ENCODE measurements at places on chromosomes 3 and 15.

- no peak for DNase-seq
Observed at GRCh38 chr15:99728916-99729315, 4.3 kb downstream of the LYSMD4 start.

DNA sequence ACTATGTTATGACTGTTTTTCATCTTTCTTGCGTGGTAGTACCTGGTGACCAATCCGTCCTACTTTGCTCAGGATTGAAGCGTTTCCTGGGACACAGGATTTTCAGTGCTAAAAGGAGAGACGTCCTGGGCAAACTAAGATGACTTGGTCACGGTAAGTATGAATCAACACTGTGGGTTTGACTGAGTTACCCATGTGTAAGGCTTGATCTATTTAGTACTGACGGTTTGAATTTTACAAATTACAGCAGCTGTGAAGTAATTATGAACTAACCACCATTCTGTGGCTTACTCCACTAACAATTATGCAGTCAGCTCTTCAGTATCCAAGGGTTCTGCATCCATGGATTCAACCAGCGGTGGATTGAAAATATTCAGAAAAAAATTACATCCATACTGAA is 172.9 kb upstream of the FEZF2 start:
- no peak for DNase-seq

DNA sequence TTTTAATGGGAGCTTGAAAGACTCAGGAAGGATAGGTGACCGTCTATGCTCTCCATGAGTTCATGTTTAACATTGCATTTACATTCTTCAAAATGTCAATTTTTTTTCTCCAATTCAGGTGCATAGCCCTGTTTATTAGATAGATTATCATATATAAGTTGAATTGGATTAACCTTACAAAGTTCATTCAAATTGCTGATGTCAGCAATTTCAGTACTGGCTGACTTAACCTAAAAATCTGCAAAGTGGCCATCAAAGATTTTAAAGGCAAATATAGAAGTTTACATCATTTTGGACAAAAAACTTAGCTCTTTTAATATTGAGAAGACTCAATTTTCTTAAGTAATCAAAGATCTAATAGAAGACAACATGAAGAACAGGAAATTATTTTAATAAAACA is 57.8 kb downstream of the MINDY4B start:
- DNase-seq, result no peak

- DNase-seq, result no peak
Observed at GRCh38 chr3:30266524-30266923, 339.9 kb upstream of the TGFBR2 start.

GRCh38 chr3:73508330-73508954 is 116.3 kb downstream of the PDZRN3 start:
- DNase-seq, result peak; percentile 52

DNA sequence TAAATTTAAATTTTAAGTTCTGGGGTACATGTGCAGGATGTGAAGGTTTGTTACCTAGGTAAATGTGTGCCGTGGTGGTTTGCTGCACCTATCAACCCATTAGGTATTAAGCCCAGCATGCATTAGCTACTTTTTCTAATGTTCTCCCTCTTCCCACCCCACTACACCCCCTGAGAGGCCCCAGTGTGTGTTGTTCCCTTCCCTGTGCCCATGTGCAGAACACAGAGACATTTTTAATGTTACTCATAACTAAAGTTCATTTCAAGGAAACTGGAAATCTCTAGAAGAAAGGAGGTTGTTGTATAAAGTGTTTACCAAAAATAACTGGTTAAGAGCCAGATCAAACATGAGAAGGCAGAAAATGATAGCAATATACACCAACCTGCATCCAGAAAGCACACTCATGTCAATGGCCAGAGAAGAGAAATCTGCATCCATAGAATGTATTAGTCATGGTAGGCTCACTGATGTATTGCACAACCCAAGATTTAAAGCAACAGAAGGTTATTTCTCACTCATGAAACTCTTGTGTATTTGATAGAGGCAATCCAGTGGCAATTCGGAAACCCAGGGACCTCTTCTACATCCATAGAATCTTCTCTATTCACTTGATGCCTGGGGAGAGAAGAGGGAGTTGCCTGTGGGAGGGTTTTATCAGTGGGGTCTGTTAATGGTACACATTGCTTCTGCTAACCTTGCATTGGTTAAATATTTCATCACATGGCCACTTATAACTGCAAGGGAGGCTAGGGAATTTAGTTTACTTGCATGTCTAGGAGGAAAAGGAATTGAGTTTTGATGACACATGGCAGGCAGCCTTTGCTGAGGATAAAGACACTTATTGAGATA is 321.9 kb upstream of the RASGRP1 start:
- DNase-seq, result peak; percentile 26

GRCh38 chr3:46419816-46420215 is 12.8 kb downstream of the CCRL2 start:
- no peak for DNase-seq

DNA sequence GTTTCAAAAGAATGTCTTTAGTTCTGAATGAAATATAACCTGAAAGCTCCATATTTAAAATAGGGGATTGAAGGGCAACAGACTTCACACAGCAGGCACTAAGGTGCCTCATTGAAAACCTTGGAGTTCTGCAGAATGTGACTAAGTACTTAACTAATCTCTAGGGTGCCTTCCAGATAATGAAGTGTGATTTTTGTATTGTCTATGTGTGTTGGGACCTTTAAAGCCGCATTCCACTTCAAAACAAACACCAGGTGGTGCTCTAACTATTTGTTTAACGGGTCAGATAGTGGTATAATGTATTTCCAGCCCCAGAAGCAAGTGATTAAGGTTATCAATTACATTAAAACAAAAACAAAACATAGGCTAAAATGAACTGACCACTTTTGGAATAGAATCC is 28.0 kb downstream of the TFG start:
- DNase-seq, result peak; percentile 20

DNA sequence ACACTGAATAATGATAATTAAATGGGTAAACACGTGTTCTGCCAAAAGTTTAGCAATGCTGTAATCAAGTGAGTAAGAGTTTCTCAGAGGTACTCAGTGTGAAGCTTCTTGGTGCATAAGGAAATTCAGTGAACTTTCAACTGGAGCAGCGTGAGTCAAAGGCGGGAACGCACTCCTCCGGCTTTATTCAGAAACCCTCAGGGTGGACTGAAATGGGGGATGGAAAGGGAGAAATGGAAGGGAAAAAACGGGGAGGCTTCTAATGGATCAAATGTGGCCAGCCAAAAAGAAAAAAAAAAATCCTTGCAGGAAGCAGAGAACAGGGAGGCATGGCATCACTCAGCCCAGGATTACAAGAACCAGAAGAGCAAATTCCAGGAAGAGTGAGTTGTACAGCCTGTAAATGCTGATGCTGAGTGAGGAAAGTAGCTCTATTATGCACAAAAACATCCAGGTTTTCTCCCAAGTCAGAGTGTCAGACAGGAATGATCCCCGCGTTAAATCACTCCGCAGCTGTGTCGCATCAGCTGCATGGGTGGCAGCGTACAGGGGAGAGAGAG is 85.3 kb downstream of the ASB7 start:
- no peak for DNase-seq

DNA sequence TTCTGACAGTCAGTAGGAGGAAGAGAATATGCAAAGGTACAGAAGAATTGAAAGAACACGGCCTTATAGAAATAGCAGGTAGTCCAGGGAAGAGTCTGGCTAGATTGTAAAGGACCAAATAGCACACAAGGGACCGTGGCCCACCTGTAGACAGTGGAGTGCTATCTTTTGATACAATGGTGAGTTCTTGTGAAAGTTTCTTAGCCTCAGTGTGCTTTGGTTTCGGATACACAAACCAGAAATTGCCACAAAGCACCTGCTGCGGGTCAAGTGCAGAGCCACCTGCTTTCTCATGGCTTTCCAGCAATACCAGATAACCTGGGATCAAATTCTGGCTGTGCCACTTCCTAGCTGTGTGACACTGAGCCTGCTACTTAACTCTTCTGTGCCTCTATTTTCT is 36.6 kb upstream of the TUBGCP5 start:
- DNase-seq, result no peak

GRCh38 chr15:73826711-73827251 is 46.6 kb upstream of the TBC1D21 start:
- DNase-seq, result no peak

DNA sequence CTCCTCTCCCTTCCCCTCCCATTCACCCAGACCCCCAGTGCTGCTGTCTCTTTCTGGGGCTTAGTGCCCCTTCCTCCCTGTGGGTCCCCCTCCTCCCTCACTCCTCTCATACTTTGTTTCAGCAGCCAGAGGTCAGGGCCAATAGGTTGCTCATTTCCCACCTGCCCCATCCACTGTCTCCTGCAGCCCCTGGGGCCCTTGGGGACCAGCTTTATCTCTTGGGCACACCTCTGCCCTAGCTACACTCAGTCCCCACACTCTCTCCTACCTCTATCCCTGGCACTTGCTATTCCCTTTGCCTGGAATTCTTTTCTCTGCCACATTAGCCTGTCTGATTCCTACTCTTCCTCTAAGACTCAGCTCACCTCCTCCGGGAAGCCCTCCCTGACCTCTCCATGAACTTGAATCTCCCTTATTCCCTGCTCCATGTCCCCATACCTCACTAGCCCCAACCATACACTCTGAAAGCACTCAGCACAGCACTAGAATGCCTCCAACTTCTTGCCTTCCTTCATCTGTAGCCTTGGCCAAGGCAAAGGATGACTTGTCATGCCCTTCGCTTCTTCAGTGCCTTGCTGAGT is 14.6 kb downstream of the ANPEP start:
- no peak for DNase-seq

DNA sequence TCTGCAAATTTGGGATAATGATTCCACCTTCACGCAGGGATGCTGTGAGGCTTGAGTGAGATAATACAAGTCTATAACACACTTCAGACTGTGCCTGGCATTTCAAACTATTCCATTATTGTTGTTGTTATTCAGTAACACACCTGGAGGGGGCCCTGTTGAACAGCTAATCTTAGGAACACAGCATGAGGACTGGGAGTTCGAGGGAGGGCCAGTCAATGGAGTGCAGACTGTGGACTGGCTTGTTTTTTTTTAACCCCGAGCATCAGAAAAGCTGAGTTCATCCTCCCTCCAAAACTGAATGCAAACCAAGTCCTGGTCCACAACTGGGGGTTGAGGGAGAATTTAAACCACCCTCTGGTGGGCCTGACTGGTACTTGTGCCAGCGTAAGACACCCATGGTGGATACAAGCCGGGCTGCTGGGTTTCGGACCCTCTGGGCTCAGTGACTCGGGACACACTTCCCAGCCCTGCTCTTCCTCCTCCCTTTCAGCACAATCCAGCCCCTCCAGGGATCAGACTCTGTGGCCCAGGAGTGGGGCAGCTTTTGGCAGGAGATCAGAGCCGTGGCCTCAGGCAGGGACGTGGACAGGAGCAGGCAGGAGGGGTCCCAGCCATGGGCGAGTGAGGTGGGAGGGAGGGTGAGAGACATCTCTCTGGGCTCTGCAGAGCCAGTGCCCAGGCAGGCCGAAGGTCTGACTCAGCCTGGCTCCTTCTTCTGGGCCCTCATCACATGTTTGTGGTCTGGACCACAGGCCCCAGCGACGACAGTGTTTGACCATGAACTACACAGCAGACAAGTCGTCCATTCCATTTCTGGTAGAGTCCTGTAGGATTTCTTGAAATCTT is 36.3 kb upstream of the MEX3B start:
- DNase-seq, result peak; percentile 41

GRCh38 chr3:178672275-178672674 is 136.0 kb downstream of the KCNMB2 start:
- no peak for DNase-seq

DNA sequence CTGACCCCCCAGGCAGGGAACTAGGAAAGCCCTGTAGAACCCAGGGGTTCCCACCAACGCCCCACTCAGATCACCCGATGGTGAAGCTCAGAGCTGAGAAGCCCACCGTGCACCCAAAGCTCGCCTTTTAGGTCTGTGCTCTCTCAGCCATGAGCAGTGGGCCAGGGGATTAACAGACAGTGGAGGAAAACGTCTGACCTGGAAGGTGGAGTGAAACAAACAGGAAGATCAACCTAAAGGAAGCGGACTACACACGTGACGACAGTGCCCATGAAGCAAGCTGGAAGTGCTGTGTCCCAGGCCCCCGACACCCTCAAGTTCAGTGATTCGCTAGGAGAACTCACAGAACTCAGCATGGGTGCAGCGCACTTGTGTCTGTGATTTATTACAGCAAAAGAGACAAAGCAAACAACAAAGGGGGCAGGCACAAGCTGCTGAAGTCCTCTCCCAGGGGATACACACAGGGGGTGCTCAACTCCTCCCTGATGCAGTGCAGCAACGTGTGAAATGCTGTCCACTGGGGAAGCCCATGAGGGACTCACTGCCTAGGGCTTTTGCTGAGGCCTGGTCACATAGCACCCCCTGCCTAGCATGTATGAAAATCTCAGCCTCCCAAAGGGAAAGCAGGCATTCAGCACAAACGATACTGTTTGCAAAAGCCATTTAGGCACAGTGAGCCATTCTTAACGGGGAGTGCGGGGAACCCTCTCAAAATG is 43.5 kb downstream of the CFAP92 start:
- DNase-seq, result peak; percentile 59

DNA sequence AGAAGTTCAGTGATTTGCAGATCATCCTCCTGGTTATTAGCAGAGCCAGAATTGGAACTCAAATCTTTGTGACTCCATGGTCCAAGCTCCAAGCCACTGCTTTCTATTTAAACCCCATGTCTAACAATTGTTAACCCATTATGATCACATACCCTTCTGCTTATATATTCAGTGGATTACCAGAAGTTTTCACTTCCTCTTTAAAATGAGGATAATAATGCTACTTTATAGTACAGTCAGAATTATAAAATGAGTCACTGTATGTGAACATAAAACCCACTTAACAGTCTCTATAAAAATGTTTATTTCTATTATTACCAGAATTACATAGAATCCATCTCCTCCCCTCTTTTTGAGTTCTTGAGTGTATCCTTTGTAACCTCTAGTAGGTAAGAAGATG is 550.7 kb upstream of the DPPA4 start:
- no peak for DNase-seq

DNA sequence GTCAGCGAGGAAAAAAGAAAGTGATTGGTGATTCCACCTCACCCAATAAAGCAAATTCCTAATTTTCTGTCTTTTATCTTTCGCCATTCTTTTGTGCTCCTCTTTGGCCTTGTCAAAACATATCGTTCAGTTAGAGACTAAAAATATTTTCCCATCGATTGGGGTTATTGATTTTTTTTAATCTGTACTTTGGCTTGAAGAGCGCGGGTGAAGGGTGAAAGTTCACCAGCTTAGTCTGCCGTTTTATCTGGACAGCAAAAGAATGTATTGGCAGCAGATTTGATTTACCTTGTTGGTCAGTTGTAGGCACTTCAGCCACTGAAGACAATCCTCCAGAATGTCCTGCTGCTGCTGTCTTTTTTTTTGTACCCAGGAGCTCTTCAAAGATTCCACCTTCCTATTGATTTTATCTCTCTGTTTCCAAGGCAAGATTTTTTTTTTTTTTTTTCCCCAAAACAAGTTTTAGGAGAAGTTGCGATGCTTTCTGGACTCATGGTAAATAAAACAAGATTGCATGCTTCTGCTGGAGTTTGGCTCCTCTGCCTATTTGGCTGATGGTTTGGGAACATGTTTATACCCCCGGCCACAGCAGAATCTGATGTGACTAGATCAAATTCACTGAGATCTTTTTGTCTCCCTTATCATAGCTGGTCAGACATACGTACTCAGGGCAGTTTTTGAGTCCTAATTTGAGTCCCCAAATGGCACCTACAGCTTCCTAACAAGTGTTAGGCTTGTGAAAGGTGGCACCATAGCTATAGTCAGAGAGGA is 269.3 kb upstream of the ONECUT1 start:
- no peak for DNase-seq

- peak; percentile 80 for DNase-seq
Observed at GRCh38 chr3:194575484-194576210, 57.6 kb downstream of the TMEM44 start.

GRCh38 chr3:123286308-123287023 is 84.7 kb downstream of the SEC22A start:
- DNase-seq, result peak; percentile 68

- no peak for DNase-seq
Observed at GRCh38 chr3:39038165-39038564, 13.6 kb downstream of the SCN11A start.

All from NB4 (cell line).